Activated T-helper 1 cell treated with anti-CD3 and anti-CD28 coated beads, Interleukin-2, amount 50 U/mL, for 16 hours (primary cell): ENCODE measurements at places on chromosomes 5 and 9.

- peak; percentile 47 for DNase-seq
Measured at GRCh38 chr5:91311697-91312501, 71.2 kb downstream of the ARRDC3 start.

GRCh38 chr5:307306-307705, 14.2 kb upstream of the AHRR start:
- DNase-seq = no peak

GRCh38 chr5:6439588-6440550, 8.8 kb upstream of the UBE2QL1 start:
- no peak for DNase-seq

DNA sequence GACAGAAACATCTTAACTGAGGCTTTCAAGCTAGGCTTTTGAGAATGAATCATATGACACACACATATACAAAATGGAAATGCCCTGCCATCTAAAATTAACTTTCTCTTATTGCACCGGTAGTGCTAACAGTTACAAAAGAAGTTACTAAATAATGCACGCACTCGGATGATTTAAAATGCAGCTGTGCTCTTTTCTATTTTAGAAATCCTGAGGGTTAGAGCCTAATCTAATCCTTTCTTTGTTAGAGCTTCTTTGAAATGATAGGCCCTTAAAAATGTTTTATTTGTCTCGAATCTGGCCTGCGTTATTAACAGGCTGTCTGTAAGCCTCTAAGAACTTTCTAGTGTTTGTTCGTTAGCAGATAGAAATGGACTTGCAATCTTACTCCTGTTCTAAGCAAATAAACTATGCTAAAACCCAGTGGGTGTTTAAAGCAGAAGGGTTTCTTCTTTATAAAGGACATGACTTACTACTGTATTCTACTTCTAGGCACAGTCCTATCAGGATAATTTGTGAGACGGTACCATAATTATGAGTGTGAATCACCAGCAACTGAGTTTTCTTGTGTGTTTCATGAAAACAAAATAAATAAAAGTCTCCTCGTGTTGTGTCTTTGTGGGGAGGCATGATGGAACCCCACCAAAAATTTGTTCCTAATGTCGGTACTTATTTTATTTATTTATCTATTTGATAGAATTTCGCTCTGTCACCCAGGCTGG, 69.2 kb upstream of the MYO10 start:
- no peak for DNase-seq

DNA sequence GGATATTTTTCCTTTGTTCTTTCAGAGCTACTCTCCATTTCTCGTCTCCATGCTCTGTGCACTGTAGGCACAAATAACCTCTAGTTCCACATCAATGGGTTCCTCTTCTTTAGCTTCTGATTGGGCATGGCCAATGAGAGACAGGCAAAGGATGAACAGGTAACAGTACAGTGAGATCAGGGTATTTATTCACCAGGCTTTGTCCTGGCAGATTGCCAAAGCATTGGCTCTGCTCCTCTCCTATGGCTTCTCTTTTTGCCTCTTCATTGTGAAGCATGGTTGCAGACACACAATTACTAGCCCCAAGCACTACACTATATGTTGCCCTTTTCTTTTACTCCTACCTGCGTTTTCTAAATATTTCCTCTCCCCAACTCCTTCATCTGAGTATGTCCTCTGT, 215.1 kb upstream of the ARRDC3 start:
- no peak for DNase-seq

DNA sequence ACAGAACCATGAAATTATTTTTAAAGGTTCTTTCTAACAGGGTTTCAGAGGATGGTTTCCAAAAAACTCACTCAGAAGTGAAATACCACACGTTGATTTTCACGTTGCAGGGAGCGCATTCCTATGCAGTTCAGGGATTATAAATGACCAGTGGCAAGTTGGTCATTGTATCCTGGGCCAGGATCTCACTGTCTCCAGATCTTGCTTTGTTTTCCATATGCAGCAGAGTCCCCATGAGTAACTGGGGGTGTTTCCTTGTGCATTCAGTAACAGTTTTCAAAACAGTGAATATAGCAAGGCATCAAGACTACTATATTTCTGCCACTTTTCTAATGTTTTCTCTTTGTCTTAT, 1064.9 kb upstream of the DMAC1 start:
- no peak for DNase-seq

DNA sequence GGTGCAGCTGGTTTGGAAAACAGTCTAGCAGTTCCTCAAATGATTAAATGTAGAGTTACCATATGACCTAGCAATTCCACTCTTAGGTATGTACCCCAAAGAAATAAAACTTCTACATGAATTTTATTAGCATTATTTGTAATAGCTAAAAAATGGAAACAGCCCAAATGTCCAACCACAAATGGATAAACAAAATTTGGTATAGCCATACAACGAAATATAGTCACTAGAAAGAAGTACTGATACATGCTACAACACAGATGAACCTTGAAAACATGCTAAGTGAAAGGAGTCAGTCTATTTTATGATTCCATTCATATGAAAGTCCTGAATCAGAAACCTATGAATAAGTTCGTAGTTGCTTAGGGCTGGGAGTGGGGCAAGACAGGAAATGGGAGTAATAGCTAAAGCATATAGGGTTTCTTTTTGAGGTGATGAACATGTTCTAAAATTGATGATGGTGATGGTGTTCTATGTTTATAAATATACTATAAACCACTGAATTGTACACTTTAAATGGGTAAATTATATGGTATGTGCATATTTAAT, 6.3 kb downstream of the GDF9 start:
- DNase-seq = no peak

DNA sequence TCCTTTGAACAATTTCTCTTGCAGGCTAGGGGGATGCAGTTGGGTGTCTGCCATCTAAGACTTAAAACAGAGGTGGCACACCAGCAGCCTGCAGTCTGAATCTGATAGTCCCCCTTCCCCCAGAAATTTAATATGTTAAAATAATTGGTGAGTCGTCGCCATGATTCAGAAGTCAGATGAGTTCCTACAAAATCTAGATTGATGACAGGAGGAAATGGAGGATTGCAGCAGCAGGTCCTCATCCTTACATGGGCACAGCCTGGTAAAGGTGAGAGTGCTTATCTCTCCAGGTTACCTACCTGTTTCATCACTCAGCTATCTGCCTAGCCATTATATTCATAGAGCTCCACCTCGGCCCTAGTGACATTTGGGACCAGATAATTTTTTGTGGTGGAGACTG, 112.3 kb downstream of the PCSK1 start:
- DNase-seq = no peak

GRCh38 chr9:22278426-22278825, 168.2 kb upstream of the DMRTA1 start:
- DNase-seq = no peak

GRCh38 chr5:138661291-138661960, 86.2 kb upstream of the HSPA9 start:
- no peak for DNase-seq

GRCh38 chr9:17280350-17281012, 145.6 kb downstream of the CNTLN start:
- DNase-seq = no peak

GRCh38 chr5:103260951-103261350, 2.4 kb downstream of the MACIR start:
- no peak for DNase-seq

DNA sequence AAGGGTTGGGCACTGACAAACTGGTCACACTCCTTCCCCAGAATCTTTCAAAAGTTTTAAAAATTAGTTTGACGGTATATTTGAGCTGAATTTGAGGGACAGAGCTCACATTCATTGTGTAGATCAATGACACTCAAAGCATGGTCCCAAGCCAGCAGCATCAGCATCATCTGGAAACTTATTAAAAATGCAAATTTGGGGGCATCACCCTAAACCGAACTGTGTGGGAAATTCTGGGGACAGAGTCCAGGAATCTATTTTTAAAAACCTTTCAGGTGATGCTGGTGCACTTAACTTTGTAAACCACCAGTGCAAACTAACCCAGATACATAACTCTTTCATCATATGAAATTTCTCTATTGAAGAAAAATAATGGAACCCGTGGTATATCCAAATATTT, 58.1 kb upstream of the MTAP start:
- DNase-seq = no peak

DNA sequence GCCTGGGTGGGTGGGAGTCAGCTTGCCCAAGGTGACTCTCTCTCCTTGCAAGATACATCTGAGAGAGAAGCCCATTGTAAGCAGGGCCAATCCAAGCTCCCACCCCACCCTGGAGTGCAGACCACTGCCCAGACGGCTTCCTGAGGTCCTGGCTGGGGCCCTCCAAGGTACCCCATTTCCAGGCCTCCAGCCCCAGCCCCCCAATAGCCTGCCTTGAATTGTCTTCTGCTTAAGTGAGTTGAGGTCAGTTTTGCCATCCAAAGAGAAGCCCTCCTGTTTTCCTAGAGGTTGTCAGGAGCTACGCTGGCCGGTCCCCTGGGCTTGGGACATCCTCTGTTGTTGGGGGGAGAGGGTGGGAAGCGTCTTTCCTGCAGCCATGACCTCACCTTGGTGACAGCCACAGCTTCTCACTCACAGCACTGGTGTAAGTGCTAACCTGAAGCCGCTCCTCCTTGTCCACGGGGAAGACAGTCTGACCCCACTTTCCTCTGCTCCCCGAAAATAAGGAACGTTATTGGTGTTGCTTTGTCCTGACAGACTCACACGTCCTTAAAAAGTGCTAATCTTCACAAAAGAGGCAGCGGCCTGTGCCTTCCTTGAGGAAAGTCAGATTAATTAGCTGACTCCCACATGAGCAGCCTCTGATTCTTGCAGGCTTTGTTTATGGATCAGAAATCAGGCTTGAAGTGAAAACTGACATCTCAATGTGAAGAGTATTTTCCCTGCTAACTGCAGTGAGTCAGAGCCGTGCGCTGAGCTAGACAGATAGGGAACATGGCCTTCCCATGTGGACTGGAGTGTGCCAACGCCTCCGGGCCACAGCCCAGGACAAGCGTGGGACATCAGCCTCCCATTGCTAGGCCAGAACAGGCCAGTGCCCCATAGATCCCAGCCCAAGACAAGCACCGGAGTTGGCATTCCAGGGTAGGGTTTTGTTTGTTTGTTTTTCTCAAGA, 52.3 kb downstream of the ADAMTS2 start:
- DNase-seq = no peak

DNA sequence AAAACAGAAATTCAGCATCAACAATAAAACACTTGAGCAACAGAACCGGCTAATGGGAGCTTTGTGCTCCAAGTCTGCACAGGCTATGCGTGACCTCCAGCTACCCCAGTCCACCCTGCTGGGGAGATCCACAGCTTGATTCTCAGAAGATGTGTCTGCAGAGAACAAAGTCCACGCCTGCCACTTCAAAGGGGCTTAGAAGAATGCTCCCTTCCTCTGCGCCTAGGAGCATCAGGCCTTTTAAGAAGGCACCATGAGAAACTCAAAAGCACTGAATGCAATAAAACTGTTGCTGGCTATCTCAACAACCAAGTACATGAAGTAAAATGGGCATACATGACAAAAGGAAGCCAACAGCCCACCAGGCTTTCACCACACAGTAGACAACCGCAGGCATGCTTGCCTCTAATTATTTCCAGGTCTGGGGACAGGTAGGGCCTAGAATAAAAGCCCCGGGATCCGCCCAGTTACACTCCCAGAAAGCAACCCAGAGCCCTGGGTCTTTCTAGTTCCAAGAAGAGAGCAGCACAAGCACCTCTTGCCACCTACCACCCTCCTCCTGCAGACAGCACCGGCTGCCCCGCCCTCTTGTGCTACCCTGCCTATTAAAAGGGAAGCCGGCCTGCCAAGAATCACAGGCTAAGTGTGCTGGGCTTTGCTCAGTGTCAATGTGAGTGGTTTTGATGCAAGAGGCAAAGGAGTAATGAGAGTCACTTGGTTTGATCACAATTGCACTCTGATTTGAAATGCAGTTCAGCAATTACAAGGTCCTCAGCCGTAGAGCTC, 123.2 kb downstream of the SPOCK1 start:
- no peak for DNase-seq

GRCh38 chr9:119836036-119836435, 466.8 kb upstream of the BRINP1 start:
- no peak for DNase-seq

GRCh38 chr9:20152151-20152725, 363.4 kb upstream of the SLC24A2 start:
- no peak for DNase-seq

DNA sequence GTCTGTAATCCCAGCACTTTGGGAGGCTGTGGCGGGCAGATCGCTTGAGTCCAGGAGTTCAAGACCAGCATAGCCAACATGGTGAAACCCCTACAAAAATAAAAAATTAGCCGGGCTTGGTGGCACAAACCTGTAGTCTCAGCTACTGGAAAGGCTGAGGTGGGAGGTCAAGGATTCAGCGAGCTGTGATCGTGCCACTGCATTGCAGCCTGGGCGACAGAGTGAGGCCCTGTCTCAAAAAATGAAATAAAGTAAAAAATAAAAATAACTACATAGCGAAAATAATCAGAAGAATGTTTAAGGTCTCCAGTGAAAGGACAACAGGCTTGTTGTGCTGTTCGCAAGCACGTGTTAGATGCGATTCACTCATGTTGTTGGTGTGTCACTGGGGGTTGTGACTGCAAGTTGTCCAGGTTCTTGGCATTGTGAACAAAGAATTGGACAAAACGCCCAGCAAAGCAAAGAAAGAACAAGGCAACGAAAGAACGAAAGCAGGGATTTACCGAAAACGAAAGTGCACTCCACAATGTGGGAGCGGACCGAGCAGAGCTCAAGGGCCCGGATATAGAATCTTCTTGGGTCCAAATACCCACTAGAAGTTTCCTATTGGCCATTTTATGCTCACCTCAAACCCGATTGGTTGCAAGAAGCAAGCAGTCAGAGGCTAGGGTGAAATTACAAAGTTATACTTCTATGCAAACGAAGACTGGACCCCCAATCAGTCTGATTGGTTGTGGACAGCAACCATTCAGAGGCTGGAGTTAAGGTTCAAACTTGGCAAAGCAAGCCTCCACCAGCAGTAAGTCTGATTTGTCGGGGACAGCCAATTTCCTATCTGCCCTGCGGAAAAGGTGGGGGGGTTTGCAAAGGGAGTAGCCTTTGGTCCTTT, 844 bp upstream of the MCCC2 start:
- DNase-seq = no peak

GRCh38 chr5:139565411-139566305, 4.5 kb downstream of the UBE2D2 start:
- DNase-seq = no peak

GRCh38 chr5:151912360-151912759, 12.3 kb downstream of the GLRA1 start:
- no peak for DNase-seq

DNA sequence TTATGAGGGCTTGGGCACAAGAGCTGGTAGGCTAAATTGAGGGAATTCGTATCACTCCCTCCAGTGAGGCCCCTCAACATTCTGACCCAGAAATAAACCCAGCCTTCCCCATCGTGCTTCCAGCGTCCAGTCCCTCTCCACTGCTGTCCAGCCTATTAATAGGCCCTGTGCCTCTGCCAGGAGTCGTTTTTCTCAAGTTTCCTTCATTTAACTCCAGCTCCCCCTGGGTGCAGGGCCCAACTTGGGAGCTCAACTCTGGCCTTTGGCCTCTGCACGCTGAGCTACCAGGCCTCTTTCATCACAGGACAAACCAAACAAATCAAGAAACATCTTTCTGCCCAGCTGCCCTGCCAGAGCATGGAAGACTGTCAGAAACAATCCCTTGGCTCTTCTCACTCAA, 10.0 kb downstream of the HBEGF start:
- no peak for DNase-seq
